ENCODE measurements at places on chromosomes 5 and 9. TPM values are rescaled to one million over a fixed set of nuclear protein-coding genes. Genes with fewer than 3 reads are reported as not detected.

ADAMTS16 gene
- total RNA-seq, result 3.7 TPM

IFNA2 gene
- not detected for total RNA-seq

IFNK gene
- total RNA-seq, result not detected

CAMK4 gene
- total RNA-seq, result 67.3 TPM

PCDHB11 gene
- 3.9 TPM for total RNA-seq

NMRK1 gene
- total RNA-seq, result 3.3 TPM

ENTREP1 gene
- 0.13 TPM for total RNA-seq

PTPRD gene
- total RNA-seq, result 8.1 TPM

PALM2AKAP2 gene
- 12.2 TPM for total RNA-seq

TAF11L10 gene
- not detected for total RNA-seq

EQTN gene
- not detected for total RNA-seq

LEAP2 gene
- 0.11 TPM for total RNA-seq

CDH9 gene
- total RNA-seq, result not detected

PCDHB12 gene
- 2.7 TPM for total RNA-seq

TTC33 gene
- total RNA-seq, result 17.0 TPM

ARHGEF28 gene
- total RNA-seq, result 24.4 TPM

N4BP3 gene
- total RNA-seq, result 0.03 TPM

RMRP gene
- 24,429 TPM for total RNA-seq

TAL2 gene
- total RNA-seq, result not detected

TDRD7 gene
- total RNA-seq, result 3.6 TPM

FGD3 gene
- total RNA-seq, result 0.23 TPM

PCDHGA10 gene
- 6.0 TPM for total RNA-seq

TMEM252 gene
- total RNA-seq, result not detected

HNRNPA0 gene
- total RNA-seq, result 17.2 TPM

SPATA31C1 gene
- not detected for total RNA-seq

Measured in A375 (cell line).